ENCODE measurements at places on chromosomes 6 and 20.

DNA sequence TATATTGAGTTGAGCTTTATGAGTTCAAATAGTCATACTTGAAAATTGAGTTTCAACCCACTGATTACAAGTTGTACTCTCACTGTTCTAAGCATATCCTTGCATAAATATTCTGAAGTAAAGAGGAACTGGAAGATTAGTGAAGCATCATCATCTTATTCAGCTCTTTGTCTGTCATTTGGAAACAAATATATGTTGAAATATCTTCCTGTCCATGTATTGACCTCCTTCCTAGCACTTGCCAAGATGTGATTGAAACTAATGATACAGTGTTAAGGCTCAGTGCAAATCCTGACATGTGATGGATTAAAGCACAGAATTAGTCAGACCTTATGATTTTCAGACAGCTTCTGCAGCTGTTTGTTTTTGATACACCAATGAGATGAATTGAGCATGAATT lies 434.3 kb downstream of the TBC1D32 start:
- DNase-seq: no peak

GRCh38 chr6:106804346-106805335 lies 169.9 kb downstream of the CD24 start:
- DNase-seq: no peak

GRCh38 chr20:50409495-50409894 lies 100.7 kb upstream of the PTPN1 start:
- no peak for DNase-seq

DNA sequence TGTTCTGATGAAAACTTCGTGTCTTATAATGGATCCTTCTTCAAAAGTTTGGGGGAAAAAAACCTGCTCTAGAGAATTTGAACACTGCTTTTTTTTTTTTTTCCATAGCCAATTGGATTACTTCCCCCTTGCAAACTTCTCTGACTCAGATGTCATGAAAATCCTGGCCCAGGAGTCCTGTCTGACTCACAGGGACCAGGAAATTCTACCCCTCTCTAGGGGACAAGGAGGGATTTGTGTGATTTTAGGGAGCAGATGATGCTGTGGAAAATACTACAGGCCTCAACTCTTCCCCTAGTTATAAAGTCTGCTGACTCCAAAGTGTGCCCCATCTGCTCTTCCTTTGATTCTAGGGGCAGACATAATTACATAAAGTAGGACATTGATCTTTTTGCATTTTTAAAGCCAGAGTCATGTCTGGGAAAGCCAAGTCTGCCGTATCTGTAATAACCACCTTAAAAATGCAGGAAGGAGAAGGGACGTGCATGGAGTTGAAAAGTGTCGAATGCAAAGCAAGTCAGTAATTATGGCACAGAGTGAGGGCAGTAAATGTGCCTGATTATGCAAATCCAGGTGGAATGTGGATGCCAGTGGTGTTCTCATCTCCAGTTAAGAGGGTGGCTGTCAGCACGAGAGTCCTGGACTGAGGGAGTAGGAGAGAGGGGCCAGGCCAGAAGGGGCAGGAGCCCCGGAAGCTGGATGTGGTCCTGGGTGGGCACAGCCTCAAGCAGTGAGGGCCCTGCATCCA lies 144.3 kb upstream of the SULF2 start:
- no peak for DNase-seq

DNA sequence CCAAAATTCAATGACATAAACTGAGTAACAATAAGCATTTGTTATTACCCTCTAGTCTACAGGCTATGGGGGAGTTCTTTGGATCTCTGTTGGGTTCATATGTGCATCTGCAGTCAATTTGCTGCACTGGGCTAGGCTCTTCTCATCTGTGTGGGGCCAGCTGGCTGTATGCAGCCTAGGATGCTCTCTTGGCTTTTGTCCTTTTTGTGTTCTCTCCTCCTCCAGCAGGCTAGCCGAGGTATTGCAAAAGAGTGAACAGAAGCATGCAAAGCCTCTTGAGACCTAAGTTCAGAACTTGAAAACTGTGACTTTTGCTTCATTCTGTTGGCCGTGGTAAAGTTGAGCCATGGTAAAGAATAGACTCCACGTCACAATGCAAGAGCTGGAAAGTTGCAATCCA lies 62.8 kb upstream of the FOXO3 start:
- DNase-seq: no peak

- DNase-seq: no peak
Observed at GRCh38 chr6:26556263-26557070, 18.3 kb downstream of the HMGN4 start.

- DNase-seq: no peak
Observed at GRCh38 chr6:149334682-149335160, 17.2 kb downstream of the TAB2 start.

DNA sequence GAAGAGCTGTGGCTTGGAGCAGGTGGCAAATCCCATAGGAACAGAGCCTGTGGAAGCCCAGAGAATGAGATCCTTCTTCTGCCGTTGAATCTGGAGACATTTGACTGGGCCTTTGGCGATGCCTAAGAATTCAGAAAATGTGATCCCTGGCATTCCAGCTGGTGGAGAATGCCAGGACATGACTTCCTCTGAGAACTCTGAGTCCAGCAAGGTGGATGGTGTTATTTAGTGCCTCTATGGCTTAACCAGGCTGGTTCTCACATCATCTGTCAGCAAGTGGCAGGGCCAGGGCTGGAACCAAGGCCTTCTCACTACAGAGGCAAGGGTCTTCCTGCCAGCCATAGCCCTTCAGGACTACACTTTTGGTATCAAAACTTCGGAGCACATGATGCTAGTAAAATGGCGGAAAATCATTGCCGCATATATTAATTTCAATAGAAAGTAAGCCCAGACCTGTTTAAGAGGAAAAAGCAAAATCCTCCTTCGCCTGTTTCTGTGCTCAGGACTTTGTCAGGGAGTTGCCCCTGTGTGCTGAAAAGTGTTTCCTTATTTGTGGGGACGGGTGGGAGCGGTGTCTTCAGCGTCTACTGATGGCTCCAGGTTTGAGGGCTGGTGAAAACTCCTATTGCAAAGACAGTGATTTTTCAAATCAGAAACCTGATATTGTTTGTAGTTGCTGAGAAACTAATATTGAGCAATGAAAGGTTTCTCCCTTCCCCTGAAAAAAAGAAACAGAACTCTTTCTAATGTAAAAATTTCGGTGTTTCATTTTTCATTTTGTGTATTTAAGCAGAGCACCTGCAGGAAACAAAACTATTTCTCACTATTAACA lies 23.9 kb downstream of the DUSP22 start:
- DNase-seq: no peak

DNA sequence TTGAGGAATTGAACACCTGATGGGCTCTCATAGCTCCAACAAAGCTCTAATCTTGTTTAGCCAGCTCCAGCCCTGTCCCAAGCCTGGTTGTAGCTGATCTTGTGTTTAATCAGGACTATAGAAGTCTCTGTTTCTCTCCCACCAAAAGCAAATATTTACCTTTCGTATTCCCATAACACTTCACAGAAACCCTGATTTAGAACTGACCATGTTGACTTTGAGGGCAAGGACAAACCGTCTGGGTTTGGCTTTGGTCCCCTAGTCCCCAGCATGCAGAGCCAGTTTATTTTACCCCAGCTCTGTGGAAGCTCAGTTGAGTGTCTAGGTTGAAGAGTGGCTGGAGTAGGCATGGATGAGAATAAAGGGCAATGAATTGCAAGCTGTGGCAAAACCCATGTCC lies 18.0 kb upstream of the SIM1 start:
- DNase-seq: no peak

- DNase-seq: no peak
Observed at GRCh38 chr6:41955412-41955811, 13.8 kb upstream of the CCND3 start.

- no peak for DNase-seq
Observed at GRCh38 chr20:21994203-21994602, 288.7 kb downstream of the PAX1 start.

DNA sequence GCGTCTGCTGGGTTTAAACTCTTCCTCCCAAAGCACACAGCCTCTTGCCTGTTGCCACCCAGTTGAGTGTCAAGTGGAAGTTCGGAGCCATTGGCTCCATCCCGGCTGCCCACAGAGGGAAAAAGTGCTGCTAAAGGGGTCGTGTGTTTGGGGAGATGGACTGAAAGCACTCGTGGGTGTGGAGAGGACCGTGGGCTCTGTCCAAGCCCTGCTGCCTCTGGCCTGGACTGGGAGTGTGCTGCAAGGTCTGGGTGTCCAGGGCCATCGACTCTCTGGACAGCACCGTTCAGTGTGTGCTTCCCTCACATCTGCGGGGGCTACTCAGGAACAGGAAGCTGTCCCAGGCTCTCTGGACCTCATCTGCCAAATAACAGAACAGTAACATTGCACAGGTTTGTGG lies 269.3 kb downstream of the DLL1 start:
- no peak for DNase-seq

DNA sequence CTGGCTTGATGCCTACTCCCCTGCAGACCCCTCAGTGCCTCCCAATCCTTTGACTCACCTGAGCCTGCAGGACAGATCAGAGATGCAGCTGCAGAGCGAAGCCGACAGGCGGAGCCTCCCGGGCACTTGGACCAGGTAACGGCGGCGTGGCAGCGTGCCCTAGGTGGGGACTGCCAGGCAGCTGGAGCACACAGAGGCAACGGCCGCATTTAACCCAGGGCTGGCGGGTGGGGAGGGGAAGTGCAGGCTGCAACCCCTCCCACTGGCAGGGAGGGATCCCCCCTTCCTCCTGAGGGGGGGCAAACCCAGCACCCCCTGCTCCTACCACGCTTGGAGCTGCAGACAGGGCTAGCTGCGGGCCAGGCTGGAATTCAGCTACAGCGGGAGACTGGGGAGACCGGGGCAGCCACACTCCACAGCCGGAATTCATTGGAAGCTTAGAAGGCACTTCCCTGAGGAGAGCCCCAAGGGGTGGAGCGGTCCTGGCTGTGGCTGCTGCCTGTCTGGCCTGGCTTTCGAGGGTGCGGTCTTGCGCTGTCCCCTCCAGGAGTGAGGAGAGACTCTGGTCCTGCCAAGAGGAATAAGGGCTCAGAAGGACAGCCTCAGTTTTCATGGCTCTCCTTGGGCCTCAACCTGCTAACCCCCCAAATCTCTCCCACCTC lies at the start of gene MATN4:
Gene MATN4 (minus strand): TSS at position 183 of the 662 bp plus-strand sequence. CDS start 2,717 bp downstream, outside the sequence.
- DNase-seq: no peak

DNA sequence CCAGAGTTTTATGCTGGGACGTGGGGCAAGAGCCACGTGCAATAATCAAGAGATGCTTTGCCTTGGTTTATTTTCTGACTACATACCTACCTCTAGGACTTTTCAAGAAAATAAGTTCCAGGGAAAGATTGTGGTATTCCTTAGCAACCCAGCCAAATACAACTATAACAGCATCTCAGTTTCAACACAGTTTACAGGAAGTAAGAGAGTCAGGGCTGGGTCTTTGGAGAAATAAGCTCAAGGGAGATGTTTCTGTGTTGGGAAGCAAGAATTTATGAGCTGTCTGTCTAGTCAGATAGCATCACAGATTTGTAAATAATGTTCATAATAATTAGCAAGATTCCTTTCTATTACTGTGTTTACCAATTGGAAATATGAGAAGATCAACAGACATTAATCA lies 35.1 kb downstream of the MAP3K5 start:
- DNase-seq: no peak

DNA sequence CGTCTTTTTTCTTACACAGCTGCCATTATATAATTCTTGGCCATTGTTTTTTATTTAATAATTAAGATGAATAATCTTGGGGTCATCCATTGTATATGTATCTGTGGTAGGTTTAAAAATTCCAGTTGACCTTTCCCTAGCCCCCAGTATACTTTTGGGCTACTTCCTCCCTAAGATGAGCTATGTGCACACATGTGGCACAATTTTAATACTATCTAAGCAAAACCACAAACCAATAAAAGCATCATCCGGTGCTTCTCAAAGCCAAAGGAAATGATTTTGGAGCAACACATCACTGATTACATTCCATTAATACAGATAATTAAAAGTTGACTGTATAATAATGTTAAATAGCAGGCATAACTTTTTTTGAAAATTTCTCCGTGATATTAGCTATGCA lies 161.2 kb downstream of the ATXN1 start:
- DNase-seq: no peak

- DNase-seq: no peak
Observed at GRCh38 chr20:6618051-6618450, 149.4 kb upstream of the BMP2 start.

GRCh38 chr6:139126255-139126654 lies 8.6 kb upstream of the HECA start:
- DNase-seq: no peak

- DNase-seq: no peak
Observed at GRCh38 chr6:44272999-44273566, 2.8 kb downstream of the TMEM151B start.

DNA sequence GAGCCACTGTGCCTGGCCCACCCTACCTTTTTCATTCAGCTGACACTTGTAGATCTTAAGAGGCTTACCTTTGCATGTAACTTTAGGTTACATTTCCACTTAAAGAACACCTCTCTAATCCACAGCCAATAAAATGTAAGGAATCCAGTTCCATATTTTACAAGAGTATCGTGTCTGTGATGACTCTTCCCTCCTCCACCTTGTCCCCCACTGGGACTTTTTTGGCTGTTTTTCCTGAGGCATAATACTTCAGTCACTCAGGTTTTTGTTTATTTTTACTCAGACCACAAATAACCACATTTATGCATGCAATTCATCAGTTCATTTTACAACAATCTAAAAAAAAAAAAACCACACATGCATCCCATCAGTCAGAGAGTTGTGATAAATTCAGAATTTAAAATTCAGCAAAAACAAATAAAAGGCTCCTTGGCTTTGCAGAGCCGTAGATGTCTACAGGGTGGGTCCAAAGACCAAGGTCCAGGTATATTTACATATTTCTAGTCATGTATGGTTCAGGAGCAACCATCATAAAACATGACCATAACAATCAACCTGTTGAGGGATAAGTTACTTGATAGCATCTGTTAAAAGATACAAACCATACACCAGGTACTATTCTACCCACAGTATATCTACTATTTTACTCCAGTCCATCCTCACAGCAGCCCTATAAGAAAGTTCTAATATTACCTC lies 9.9 kb downstream of the ATXN1 start:
- no peak for DNase-seq

- no peak for DNase-seq
Observed at GRCh38 chr6:21163110-21163837, 430.3 kb upstream of the SOX4 start.

GRCh38 chr6:286681-287488 lies 5.4 kb upstream of the DUSP22 start:
- DNase-seq: no peak

- DNase-seq: no peak
Observed at GRCh38 chr6:13288481-13288880, 39.9 kb downstream of the TBC1D7 start.

GRCh38 chr6:15675536-15676220 lies 12.8 kb upstream of the DTNBP1 start:
- DNase-seq: no peak

DNA sequence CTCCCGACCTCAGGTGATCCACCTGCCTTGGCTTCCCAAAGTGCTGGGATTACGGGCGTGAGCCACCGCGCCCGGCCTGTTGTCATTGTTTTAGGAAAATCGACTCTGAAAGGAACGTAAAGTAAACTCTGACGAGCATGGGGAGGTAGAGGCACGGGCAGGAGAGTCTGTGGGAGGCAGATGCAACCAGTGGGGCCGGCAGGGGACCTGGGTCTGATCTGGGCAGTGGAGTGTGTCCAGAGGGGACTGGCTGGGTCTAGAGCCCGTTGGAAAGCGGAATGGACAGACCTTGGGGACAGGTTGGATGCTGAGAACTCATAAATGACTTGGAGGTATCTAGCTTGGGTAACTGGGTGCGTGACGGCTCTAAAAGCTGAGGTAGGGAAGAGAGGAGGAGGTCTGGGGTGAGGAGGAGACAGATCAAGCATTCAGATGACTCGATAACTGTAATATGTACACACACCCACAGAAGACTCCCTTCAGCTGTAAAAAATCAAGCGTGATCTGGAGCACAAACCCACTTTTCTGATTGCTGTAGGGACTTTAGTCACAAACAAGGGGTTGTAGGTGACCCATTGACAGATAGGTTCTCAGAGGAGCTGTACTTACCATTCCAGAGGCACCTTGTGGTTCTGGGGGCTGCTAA lies 22.4 kb downstream of the MANBAL start:
- no peak for DNase-seq

Data from substantia nigra (tissue), 51 donors.